Aorta (tissue), 5 donors: ENCODE measurements at places on chromosomes 16 and 17. TPM values are rescaled to one million over a fixed set of nuclear protein-coding genes. Genes with fewer than 3 reads are reported as not detected.

Gene SERPINF2
- 14.9 TPM for total RNA-seq

Gene C17orf100
- total RNA-seq, result 1.2 TPM

Gene APOBR
- total RNA-seq, result 3.1 TPM

Gene SDK2
- total RNA-seq, result 4.7 TPM

Gene CCL17
- 0.94 TPM for total RNA-seq

Gene SGSM2
- total RNA-seq, result 48.2 TPM

Gene CXCL16
- 35.9 TPM for total RNA-seq

Gene SLX1B
- 14.7 TPM for total RNA-seq

Gene TMEM106A
- total RNA-seq, result 20.2 TPM

Gene PTGES3L
- 6.6 TPM for total RNA-seq

Gene SCGB1C2
- total RNA-seq, result not detected

Gene TNS4
- 0.39 TPM for total RNA-seq

Gene KRTAP4-4
- total RNA-seq, result not detected

Gene ATXN7L3
- 67.5 TPM for total RNA-seq

Gene CES4A
- 14.2 TPM for total RNA-seq

Gene NPIPA3
- total RNA-seq, result 5.4 TPM

Gene NEUROD2
- not detected for total RNA-seq
